ENCODE measurements at places on chromosomes 11 and 22.

GRCh38 chr11:1037506-1038055 is 1.1 kb upstream of the MUC6 start:
- DNase-seq: no peak

DNA sequence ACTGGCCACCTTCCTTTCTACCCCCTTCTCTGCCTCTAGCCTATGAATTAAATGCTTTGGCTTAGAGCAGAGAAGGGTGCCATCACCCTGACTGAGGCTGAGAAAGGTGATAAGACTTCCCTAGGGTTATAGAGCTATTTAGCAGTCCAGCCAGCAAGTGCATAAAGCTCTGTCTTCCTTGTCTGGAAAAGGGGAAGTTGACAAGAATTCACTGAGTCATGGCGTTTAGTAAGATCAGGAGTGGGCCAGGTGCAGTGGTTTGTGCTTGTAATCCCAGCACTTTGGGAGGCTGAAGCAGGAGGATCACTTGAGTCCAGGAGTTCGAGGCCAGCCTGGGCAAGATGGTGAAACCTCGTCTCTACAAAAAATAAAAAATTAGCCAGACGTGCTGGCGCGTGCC is 63.1 kb downstream of the LHFPL7 start:
- peak; percentile 37 for DNase-seq

GRCh38 chr11:112886434-112887370 is 74.5 kb upstream of the NCAM1 start:
- DNase-seq: no peak

- DNase-seq: no peak
These were observed 359.6 kb upstream of the CTSC start for GRCh38 chr11:88697139-88697538.

- DNase-seq: no peak
These were observed 14.0 kb upstream of the TUB start for GRCh38 chr11:8066911-8067455.

DNA sequence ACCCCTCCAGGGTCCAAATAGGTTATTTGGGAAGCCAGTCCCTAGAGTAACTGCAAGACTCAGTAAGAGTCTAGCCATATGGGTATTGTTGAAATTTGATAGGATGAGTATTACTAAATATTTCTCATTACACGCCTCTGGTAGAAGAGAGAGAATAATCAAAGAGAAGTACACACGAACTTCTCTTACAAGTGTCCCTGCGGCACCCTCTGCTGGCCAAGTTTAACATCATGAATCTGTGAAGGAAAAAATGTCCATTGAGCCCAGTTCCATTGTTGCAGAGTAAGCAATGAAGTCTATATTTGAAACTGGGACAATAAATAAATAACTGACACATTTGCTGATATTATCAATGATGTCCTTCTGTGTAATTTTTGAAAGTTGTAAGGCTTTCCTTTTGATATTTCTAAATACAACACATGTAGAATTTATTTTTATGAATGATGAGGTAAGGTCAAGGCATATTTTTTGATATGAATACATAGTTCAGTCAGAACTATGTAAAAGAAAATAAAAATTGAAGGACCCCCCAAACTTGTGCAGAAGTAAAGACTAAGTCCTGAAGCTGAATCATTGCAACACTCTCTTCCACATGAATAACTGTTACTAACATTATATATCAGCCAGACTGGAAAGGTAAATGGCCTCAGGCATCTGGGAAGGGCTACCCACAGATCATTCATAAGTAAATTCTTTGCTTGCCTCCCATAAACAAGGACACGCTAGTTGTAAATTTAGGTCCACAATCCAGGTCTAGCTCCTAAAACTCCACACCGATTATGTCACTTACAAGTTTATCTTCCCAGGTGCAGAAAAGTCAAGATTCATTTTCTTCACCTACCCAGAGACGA is 10.0 kb downstream of the OR51L1 start:
- DNase-seq: no peak

- DNase-seq: no peak
These were observed 189.8 kb downstream of the SOX6 start for GRCh38 chr11:16166571-16166970.

DNA sequence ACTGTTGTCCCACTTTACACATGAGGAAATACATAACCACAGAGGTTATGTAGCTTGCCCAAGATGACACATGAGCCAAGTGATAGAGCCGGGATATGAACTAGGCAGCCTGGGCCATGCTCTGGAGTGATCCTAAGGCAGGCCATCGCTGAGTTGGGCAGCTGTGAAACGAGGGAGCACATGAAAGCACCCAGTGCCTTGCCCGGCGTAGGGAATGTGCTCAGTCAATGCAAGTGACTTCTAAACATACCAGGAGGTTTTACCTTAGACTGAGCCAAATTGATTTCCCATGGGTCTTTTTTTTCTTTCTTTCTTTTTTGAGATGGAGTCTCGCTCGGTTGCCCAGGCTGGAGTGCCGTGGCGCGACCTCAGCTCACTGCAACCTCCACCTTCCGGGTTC is 10.5 kb downstream of the GRIK4 start:
- DNase-seq: no peak

DNA sequence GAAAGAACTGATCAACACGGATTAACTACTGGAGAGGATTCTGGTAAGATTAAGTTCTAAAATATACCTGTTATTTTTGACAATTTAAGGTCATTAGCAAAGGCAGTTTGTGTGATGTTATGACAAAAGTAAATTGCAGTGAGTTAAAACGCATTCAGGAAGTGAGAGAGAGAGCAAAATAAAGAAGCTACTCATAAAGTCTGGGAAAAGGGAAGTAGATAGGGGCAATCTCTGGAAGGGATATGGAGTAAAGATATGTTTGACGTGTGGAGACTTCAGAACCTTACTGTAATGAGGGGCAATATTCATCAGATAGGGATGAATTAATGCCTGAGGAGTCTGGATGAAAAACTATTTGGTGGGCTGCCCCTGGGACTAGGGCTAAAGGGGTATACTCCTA is 16.8 kb downstream of the OR56B4 start:
- DNase-seq: no peak

- no peak for DNase-seq
These were observed 72.7 kb downstream of the RAB38 start for GRCh38 chr11:88102598-88102934.

GRCh38 chr11:130480186-130480585 is 31.7 kb downstream of the ADAMTS15 start:
- DNase-seq: no peak

DNA sequence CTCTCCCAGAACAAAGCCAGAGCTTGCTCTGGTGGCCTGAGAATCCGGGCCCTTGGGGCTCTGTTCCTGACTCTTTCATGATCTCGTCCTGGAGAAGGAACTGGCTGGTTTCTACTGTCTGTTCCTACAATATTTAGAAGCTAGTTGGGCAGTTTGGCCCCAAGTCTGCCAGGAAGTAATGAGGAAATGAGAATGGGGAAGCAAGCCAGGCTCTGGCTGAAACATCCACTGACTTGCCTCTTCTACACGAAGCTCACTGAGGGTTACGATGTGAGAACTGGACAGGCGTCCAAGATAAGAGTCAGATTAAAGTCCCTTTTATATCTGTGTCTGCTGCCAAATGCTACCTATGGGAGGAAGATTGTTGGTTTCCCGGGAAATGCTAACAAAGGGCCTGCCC is 110.0 kb upstream of the KIRREL3 start:
- peak; percentile 50 for DNase-seq

- DNase-seq: no peak
These were observed 66.7 kb upstream of the MYEOV start for GRCh38 chr11:69227271-69227670.

DNA sequence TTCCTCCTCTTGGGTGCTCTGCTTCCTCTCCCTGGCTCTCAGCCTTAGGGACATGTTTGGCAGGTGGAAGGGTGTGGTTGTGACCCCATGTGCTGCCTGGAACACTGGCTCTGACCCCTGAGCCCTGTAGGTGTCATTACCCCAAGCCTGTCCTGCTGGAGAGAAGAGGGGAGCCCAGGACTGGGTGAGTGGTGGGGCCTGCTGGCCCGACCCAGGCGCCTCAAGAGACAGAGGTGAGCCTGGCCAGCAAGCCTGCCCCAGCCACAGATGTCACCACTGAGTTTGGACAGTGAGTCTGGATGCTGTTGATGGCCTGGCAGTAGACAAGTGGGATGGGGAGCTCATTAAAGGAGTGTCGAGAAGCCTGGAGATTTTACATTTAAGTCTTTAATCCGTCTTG is 1112.2 kb downstream of the BRD1 start:
- DNase-seq: no peak

DNA sequence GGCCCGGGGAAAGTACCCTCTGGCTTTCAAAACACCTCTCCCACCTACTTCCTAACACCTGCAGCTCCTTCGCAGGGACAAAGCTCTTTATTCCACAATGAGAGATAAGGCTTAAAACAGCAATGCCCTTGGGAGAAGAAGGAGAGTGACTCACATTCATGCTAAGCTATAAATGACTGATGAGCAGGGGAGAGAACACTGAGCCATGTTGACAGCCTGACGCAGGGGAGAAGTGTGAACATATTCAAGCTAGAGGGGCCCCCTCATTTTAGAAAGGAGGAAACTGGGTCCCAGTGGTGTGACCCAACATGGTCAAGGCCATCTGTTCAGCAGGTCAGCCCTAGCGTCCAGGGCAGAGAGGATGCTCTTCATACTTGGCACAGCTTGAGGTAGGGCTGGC is 171.8 kb downstream of the DSCAML1 start:
- DNase-seq: no peak

DNA sequence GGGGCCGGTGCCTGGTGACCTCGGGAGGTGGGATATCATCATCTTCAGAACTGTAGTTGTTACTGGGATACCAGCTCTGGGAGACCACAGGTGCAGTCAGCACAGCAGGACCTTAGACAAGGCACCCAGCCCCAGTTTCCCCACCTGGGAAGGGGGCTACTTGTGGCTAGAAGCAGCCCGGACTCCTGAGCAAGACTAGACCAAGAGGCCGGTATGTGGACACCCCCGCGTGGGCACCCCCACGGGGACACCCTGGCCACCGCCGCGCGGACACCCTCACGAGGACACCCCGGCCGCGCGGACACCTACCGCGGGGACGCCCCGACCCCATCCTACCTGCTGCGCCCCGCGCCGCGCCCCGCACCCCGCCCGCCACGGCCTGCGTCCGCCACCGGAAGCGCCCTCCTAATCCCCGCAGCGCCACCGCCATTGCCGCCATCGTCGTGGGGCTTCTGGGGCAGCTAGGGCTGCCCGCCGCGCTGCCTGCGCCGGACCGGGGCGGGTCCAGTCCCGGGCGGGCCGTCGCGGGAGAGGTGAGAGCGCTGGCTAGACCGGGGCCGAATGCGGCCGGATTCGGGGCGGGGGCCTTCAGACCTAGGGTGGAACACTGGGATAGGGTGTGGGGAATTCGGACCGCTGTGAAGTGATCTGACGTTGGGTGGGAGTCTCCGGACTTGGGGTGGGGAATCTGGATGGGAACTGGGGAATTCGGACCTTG is at the start of the genes COMT and TXNRD2:
Gene COMT, plus strand, starts transcription at position 408 of the 718 bp plus-strand sequence. CDS start 20,755 bp downstream, outside the sequence.
Gene TXNRD2, minus strand, starts transcription at position 454 of the 718 bp plus-strand sequence. Its CDS starts 15 bp downstream, at position 439.
- no peak for DNase-seq

DNA sequence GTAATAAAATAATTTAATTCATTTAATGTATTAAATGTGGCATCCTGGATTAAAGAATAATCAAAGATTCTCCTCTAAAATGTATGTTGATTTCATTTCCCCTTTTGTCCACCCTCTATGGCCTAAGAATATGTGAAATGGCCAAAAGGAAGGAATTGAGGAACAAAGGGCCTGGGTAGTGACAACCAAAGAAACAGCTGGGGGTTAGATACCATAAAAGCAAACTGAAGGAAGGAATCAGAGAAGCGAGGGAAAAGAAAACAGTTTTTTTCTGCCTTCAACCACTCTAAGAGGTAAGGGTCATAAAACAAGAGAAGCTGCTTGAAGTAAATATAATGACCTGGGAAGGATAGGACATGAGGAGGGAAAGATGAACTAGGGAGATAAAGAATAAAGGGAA is 139.3 kb downstream of the FAM76B start:
- DNase-seq: no peak

DNA sequence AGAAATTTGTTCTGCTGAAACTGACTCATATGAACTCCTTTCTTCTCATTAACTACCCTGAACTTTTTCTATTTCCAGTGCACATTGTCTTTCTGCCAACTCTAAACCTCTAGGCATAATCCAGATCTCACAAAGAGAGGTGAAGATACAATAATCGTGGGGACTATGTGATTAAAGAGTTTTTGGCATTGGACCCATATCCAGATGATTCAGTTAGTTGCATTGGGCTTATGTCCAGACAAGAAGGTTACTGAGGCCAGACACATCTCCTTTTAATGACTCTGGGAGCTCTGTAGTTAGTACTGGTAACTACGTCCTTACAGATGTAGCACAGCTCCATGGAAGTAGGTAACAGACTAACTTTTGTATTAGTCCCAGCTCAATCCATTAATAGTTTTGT is 273.0 kb downstream of the CASP12 start:
- DNase-seq: no peak

DNA sequence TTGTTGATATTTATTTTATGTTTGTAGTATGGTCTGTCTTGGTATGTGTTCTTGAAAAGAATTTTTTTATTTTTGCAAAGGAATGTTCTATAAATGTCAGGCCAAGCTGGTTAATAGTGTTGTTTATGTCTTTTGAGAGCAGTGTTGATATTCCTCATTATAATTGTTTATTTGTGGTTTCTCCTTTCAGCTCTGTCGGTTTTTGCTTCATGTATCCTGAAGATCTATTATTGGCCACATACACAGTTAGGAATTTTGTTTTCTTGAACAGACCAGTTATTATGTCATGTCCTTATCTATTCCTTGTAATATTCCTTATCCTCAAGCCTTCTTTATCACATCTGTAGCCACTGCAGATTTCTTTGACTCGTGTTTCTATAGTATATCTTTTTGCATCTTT is 56.5 kb downstream of the PDHX start:
- no peak for DNase-seq

GRCh38 chr11:61287338-61287977 is 7.7 kb downstream of the VWCE start:
- DNase-seq: no peak

- DNase-seq: no peak
These were observed 756.7 kb downstream of the DLG2 start for GRCh38 chr11:84870486-84870885.

- no peak for DNase-seq
These were observed 11.2 kb upstream of the RBM4B start for GRCh38 chr11:66688561-66689534.

DNA sequence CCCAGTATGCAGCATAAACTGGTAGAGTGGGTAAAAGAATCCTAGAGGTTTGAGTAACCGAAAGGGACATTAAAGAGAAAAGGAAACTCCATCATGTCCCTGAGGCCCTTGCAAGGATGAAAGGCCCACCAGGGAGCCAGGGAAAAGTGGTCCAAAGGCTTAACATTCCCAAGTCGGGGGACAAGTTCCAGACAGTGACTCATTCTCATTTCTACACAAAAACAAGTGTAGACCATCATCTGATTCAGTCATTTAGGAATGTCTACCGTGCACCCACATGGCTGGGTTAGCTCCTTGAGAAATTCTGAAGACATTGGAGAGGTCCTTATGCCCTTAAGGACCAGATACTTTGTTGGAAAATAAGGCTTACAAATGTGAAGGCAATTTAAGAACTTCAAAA is 4.8 kb upstream of the NOX4 start:
- DNase-seq: no peak

All from GF-D8 (cell line).